ENCODE measurements at places on chromosomes 7 and 10. TPM values are rescaled to one million over a fixed set of nuclear protein-coding genes. Genes with fewer than 3 reads are reported as not detected.

DNA sequence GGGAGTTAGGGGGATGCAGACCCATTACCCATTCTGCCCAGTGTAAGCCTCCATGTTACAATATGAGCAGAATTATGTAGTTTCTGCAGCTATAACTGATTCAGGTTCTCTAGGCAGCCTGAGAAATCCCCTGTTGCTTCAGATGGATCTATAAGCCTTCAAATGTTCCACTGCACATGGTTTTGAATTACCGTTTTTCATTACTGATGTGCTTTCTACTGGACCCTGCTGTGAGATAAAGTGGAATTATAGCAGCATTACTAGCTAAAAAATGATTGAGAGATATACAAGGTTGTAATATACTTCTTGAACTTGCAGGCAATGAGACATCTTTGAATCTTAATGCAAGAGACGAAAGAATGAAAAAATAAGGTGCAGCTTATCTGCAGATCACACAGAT lies 38.4 kb upstream of the ANAPC16 start:
- DNase-seq = no peak

DNA sequence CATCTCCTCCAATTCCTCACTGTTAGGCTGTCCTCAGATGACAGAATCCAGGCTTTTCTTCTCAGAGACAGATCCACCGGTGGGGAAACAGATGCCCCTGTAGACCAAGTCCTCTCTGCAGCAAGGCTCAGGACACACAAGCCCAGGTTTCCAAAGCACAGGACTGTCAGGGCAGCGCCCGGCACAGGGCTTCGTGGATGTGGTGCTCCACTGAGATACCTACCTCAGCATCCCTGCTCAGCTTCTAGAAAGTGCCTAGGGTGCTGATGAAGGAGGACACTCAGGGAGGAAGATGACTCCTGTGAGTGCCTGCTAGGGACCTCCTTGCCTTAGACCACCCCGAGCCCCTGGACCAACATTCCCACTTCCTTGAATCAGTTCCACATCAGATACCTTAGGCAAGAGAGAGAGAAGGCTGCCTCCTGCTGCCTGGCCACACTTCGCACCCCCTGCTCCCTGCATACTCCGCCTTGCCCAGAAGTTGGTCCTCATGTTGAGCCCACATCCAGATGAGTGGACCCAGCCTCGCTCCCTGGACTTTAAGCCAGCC lies 8.9 kb upstream of the RBP3 start:
- no peak for DNase-seq

DNA sequence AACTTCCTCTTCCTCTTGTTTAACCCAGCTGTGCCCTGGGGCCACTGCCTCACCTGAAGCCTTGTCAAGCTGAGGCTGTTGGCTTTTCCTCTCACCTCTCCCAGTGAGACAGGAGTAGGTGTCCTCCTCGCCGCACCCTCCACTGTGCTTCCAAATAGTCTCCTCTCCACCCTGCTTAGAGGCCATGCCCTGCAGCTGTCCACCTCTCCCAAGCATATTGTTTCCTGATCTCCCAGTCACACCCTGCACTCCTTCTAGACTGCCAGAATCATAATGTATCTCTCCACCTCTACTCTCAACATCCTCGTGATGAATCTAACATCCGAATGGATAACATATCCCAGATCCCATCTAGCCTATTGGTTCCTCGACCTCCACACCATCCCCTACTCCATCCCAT lies 196.3 kb upstream of the GHITM start:
- no peak for DNase-seq

DNA sequence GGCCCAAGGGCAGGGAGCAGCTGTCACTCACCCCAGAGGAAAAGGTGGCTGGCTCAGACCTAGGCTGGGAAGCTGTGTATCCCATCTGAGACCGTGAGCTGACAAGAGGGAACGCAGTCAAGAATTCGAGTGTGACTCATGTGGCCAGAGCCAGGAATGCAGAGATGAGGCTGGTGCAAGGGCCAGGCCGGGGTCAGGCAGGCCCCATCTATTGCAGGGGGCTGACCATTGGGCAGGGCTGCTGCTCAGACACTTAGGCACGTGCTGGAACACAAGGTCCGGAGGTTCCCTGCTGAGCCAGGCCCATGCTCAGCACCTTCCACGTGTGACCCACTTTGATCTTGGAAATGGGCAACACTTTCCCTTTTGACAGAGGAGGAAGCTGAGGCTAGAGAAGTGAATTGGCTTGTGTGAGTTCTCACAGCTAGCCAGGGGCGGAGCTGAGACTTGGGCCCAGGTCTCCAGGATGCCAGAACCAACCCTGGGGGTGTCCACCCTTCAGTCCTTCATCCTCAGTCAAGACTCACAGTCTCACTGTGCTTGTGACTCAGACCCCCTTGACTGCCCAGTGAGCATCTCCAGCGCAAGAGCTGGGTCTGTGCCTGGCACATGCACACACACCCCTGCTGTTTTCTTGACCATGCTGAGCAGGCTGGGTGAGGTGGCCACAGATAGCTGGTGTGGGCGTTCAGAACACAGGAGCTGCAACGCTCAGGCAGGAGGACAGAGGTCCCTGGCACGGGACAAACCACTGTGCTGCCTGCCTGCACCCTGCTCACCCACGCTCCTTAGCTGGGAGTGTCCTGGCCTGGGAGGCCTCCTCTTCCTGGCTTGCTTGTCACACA lies 47.6 kb upstream of the PPIF start:
- DNase-seq = peak; percentile 94

Gene TFPI2
- total RNA-seq = 18.5 TPM

Gene MCM10
- total RNA-seq = 9.4 TPM

Gene CEP55
- total RNA-seq = 87.9 TPM

Gene TMEM229A
- not detected for total RNA-seq
